Tibial nerve (tissue), 4 donors: ENCODE measurements at places on chromosomes 1 and 21.

DNA sequence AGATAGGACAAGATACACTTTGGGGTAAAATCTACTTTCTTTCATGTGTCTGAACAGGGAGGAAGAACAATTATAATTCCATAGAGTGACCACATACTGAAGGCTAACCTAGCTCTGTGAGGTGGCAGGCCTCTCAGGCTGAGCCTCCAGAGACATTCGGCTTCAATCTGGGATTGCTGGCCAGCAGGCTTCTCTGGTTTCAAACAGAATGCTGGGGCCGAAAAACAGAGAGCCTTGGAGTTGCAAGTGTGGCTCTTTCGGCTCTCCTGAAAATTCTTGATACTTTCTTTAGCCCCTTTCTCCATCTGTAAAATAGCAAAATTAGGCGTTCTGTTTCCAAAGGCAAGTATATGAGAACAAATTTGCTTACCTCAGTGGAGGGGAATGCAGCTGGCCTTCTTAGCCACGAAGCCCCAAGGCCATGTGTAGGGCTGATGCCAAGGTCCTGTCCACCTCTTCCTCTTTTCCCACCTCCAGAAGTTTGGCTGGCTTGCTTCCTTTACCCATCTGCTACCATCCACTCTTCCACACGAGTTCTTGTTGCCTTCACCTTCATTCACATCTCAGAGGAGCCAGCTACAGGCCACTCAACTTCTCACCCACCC is 30.0 kb upstream of the UBE2U start:
- peaks cover 15% of the 10 kb centered on the region for H3K36me3 ChIP-seq
- DNase-seq: no peak
- H3K27me3 ChIP-seq: no peaks in the 10 kb centered on the region
- no peaks in the 10 kb centered on the region for H3K4me1 ChIP-seq

DNA sequence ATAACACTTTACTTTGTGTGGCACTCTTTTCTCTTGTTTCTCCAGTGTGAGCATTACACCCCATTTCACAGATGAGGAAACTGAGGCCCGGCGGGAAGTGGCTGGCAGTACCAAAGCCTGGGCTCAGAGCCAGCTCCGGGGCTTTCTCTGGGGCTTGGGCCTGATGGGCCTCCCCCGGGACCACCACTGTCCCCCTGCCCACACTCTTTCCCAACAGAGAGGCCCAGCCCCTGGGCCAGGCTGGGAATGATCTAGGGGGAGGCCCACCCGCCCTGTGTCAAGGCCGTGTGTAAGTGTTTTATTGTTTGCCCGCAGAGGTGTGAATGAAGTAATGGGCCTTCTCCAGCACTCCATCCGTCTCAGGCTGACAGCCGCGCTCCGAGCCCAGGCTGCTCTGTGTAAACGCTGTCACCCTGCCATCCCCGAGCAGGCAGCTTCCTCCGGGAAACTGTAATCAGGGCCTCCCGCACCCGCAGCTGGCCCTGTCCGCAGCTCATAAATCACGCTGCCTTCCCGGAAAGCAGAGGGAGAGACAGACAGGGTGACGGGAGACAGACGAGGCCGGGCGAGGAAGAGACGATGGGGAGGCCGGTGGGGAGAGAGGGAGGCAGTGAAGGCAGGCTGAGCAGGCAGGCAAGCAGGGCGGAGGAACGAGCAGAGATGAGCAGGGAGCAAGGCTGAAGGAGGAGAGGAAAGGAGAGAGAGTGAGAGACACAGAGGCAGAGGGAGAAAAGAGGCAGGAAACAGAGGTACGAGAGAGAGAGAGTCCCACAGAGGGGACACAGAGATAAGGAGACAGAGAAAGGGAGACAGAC is 109.7 kb upstream of the ZBTB40 start:
- H3K27me3 ChIP-seq: no peaks in the 10 kb centered on the region
- no peaks in the 10 kb centered on the region for H3K4me1 ChIP-seq
- no peak for DNase-seq
- no peak overlapping the region for H3K27ac ChIP-seq
- no peak overlapping the region for H3K4me3 ChIP-seq

DNA sequence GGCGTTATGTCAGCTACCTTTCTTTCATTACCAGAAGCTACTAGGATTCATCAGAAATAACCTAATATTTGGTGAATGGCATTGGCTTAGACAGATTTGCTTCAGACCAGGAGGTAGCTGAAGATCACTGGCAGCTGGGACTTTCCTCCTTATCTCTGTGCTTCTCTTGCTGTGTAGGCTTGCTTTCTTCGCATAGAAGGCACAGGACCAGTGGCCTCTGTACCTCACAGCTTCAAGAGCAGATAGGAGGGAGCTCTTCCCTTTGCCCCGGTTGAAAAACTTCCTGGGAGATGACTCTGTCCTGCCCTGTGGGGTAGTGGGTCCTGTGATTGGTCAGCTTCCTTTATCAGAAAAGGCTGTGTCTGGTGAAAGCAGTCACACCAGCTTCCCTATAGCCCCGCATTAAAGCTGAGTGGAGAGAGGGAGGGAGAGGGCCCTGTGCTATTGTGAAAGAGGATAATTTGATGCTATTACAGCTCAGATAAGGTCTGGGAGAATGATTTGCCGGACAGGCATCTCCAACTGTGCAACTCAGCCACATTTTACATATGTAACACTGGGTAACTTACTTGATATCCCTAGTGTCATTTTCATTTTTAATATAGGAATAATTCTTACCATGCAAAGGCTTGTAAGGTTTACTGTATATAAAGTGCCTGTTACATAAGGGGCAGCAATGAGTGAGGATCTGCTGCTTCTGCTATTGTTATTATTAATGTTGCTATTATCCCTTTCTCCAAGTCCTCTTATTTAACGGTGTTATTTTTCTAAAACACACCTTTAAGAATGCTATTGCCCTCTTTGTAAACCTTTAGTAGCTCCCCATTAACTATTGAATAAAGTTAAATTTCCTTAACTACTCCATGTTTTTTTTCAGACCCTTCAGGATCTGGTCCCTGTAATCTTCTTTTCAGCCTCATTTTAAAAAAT is 31.6 kb downstream of the OSBPL9 start:
- H3K36me3 ChIP-seq: no peaks in the 10 kb centered on the region
- DNase-seq: no peak
- H3K27ac ChIP-seq: no peak overlapping the region
- H3K27me3 ChIP-seq: no peaks in the 10 kb centered on the region
- H3K4me3 ChIP-seq: no peak overlapping the region

DNA sequence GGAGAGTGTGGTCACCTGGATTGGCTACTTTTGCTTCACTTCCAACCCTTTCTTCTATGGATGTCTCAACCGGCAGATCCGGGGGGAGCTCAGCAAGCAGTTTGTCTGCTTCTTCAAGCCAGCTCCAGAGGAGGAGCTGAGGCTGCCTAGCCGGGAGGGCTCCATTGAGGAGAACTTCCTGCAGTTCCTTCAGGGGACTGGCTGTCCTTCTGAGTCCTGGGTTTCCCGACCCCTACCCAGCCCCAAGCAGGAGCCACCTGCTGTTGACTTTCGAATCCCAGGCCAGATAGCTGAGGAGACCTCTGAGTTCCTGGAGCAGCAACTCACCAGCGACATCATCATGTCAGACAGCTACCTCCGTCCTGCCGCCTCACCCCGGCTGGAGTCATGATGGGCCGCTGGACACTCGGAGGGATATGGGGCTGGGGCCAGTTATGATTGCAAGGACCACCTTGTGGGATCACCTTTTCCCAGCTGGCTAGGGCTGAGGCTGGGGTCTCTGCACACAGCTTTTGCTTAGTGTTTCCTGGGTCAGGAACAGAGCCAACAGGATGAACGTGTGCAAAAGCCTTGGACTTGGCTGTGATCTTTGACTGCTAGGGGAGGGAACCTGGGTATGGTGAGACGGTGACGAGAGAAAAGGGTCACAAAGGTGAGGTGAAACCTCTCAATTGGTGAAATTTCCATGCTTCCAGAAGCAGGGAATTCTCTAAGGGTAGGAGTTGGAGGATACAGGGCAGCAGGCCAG is 4.3 kb upstream of the GNAI3 start:
- no peak overlapping the region for H3K4me3 ChIP-seq
- H3K36me3 ChIP-seq: no peaks in the 10 kb centered on the region
- DNase-seq: no peak
- no peak overlapping the region for H3K27ac ChIP-seq
- no peaks in the 10 kb centered on the region for H3K27me3 ChIP-seq

DNA sequence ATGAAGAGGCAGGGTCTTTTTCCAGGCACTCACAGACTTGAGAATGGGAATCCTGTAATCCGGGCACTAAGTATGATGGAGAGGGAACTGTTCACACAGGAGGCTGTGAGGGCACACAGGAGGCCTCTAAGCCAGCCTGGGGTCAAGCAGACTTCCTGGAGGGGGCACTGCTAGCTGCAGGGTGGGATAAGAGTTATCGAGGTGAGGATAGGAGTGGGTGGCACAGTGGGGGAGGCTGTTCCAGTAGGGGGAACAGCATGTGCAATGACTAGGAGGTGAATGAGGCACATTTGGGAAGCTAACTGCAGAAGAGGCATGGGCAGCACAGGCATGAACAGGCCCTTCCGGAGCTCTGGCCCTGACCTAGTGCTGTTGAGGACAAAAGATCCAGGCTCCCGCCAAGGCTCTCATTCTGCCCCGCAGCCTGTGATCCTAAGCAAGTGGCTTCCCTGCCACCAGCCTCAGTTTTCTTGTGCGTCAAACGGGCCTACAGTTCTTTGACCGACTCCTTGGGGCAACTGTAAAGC is 216.7 kb downstream of the TRABD2B start:
- DNase-seq: no peak
- H3K27ac ChIP-seq: no peak overlapping the region
- no peaks in the 10 kb centered on the region for H3K27me3 ChIP-seq
- H3K4me1 ChIP-seq: peaks cover 25% of the 10 kb centered on the region
- no peak overlapping the region for H3K4me3 ChIP-seq

GRCh38 chr1:156860628-156861423 is at the start of gene NTRK1:
Gene NTRK1, plus strand, starts transcription at chr1:156860865. Its CDS starts 70 bp downstream, at chr1:156860935.
- no peak for DNase-seq
- H3K4me3 ChIP-seq: peak within 1 kb of the TSS; percentile 9
- H3K36me3 ChIP-seq: no peaks in the 10 kb centered on the region
- H3K4me1 ChIP-seq: peaks cover 28% of the 10 kb centered on the region

GRCh38 chr1:60575326-60575977 is 501.9 kb upstream of the C1orf87 start:
- no peak for DNase-seq
- H3K4me3 ChIP-seq: no peak overlapping the region
- H3K27me3 ChIP-seq: no peaks in the 10 kb centered on the region
- no peak overlapping the region for H3K27ac ChIP-seq
- no peaks in the 10 kb centered on the region for H3K4me1 ChIP-seq

DNA sequence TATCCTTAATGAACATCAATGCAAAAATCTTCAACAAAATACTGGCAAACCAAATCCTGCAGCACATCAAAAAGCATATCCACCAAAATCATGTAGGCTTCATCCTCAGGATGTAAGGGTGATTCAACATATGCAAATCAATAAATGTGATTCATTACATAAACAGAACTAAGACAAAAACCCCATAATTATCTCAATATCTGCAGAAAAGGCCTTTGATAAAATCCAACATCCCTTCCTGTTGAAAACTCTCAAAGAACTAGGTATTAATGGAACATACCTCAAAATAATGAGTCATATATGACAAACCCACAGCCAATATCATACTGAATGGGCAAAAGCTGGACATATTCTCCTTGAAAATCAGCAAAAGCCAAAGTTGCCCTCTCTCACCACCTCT is 54.6 kb upstream of the DEPDC1 start:
- H3K4me1 ChIP-seq: no peaks in the 10 kb centered on the region
- H3K36me3 ChIP-seq: no peaks in the 10 kb centered on the region
- no peak overlapping the region for H3K4me3 ChIP-seq
- no peak overlapping the region for H3K27ac ChIP-seq
- no peaks in the 10 kb centered on the region for H3K27me3 ChIP-seq

DNA sequence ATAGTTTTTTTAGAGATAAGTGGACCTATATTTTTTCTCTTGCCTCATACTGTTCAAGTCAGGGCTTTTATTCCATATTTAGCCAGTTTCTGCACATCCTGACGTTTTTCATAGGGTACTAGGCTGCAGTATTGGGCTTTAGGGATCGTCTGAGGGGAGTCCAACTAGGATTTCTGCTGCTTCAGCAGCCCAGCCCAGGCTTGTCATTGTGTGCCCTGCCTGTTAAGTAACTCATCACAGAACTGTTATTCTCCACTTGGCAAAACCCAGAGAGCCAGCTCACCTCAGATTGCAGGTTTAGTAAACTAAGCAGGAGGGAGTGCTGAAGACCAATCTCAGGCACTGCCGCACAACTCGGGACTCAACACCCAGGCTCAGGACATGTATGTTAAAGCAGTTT is 2.8 kb downstream of the GALNT2 start:
- H3K36me3 ChIP-seq: no peaks in the 10 kb centered on the region
- H3K27me3 ChIP-seq: no peaks in the 10 kb centered on the region
- peaks cover 36% of the 10 kb centered on the region for H3K4me1 ChIP-seq
- peak overlapping the region; percentile 30 for H3K27ac ChIP-seq
- no peak overlapping the region for H3K4me3 ChIP-seq

- no peak for DNase-seq
- no peaks in the 10 kb centered on the region for H3K27me3 ChIP-seq
- H3K36me3 ChIP-seq: no peaks in the 10 kb centered on the region
Observed at GRCh38 chr1:17887661-17888371, 132.7 kb downstream of the ACTL8 start.

DNA sequence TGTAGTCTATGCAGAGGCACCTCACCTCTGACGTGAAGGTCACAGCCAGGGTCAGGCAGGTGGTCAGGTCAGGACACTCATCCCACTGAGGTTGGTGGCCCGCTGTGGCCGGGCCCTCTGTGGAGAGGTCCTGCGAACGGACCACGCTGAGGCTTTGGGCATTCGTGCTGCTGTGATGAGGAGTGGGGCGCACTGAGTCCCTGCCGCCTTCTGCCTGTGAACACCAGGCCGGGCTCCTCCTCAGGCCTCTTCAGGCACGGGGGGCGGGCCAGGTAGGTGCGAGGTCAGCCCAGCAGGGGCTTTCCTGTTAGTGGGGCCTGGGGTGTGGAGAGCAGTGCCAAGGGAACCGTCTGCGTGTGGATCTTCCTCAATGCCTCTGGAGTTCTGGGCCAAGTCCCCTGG is 39.0 kb downstream of the COQ8A start:
- H3K27ac ChIP-seq: no peak overlapping the region
- H3K4me3 ChIP-seq: no peak overlapping the region
- no peaks in the 10 kb centered on the region for H3K27me3 ChIP-seq
- H3K4me1 ChIP-seq: peaks cover 34% of the 10 kb centered on the region

DNA sequence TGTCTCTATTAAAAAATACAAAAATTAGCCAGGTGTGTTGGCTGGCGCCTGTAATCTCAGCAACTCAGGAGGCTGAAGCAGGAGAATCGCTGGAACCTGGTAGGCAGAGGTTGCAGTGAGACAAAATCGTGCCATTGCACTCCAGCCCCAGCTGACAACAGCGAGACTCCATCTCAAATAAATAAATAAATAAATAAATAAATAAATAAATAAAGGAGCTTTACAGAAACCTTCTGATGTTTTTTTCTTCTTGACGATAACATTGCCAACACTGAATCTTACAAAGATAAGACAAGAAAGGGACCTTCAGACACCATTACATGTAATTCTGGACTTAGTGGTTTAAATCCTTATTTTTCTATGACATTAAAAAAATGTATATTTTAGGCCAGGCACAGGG is 47.8 kb upstream of the LGALS8 start:
- no peak overlapping the region for H3K4me3 ChIP-seq
- DNase-seq: no peak
- H3K4me1 ChIP-seq: no peaks in the 10 kb centered on the region
- H3K36me3 ChIP-seq: no peaks in the 10 kb centered on the region
- H3K27me3 ChIP-seq: no peaks in the 10 kb centered on the region

GRCh38 chr1:187938092-187938491 is 1109.3 kb downstream of the PLA2G4A start:
- no peak overlapping the region for H3K27ac ChIP-seq
- no peaks in the 10 kb centered on the region for H3K4me1 ChIP-seq
- no peaks in the 10 kb centered on the region for H3K36me3 ChIP-seq
- no peak for DNase-seq
- H3K27me3 ChIP-seq: no peaks in the 10 kb centered on the region

GRCh38 chr1:1063945-1064831 is 9.9 kb downstream of the RNF223 start:
- no peak overlapping the region for H3K27ac ChIP-seq
- H3K36me3 ChIP-seq: no peaks in the 10 kb centered on the region
- peak; percentile 27 for DNase-seq
- H3K27me3 ChIP-seq: peaks cover 78% of the 10 kb centered on the region
- H3K4me1 ChIP-seq: peaks cover 22% of the 10 kb centered on the region
- H3K4me3 ChIP-seq: no peak overlapping the region
